Dorsolateral prefrontal cortex (tissue), 122 donors: ENCODE measurements at places on chromosomes 13 and 19.

GRCh38 chr19:2719920-2720776, 1.0 kb downstream of the DIRAS1 start:
- DNase-seq = peak; percentile 61

GRCh38 chr13:33612641-33613638, 205.0 kb upstream of the RFC3 start:
- DNase-seq = no peak

- DNase-seq = no peak
Measured at GRCh38 chr13:30142486-30143211, 164.7 kb downstream of the KATNAL1 start.

DNA sequence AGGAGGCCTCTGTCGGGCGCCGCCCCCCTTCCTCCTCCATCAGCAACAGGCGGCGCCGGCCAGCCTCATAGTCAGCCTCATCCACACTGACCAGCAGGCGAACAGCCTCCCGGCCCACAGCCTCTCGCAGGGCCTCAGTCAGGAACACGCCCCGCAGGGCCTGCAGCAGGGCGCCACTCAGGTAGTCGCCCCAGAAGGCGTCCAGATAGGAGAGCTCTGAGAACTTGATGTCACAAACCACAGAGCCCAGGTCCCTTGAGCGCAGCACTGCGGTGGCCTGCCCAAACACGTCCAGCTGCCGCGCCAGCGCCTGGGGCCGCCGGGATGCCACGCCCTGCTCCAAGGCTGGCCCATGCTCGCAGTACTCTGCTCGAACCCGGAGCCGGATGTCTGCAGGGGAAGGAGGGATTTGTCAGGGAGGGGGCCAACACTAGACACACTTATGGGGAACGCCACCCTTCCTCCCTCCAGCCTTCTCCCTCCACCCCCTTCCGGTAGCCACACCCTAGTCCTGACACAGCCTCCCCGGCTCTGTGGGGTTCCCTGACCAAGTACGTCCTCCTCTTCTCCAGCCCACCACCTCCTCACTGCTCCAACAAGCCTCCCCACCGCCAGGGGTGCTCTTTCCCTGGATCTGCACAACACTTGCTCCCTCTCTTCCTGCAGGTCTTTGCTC, 17.9 kb downstream of the DEDD2 start:
- no peak for DNase-seq

DNA sequence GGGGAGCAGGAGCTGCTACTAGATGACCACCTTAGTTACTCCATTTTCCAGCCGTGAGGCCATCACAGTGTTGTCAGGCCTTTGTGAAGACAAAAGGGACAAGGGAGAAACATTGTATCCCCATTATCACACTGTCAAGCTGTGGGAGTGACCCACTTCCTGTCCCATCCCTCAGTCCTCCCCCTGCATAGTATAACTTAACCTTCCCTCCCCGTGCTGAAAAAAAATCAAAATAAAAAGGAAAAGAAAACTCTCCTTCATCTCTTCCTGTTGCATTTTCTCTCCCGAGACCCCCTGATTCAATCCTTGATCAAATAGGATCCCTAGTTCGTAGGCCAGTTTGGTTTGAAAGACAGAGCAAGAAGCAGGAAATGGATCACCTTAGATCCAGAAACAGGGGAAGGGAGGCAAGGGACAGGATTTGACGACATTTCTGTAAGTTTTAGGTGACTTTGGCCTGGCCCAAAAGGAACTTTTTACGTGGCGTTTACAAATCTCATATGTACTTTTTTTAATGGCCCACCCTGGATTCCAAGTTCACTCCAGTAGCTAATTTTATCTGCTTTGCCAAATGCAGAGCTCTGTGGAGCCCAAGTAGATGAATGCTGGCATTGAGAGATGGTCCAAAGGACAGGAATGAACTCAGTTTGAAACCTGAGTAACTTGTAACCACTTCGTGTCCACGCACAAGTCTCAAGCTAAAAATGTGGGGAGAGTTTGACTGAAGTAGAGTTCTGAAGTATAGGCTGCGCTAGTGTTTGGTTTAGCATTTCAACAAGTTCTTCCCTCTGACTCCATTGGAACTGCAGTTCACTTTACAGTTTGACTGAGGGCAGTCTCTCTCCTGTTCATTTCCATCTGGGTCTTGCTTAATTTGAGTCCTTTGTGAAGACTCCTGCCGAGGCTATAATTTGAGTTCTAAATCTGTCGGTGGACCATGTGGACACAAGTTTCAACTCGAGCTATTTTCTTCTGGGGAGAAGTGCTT, 16.6 kb upstream of the GATAD2A start:
- DNase-seq = no peak

- DNase-seq = no peak
Measured at GRCh38 chr19:8449830-8450229, 5.1 kb downstream of the HNRNPM start.

GRCh38 chr13:97448503-97449251, 14.7 kb downstream of the RAP2A start:
- no peak for DNase-seq

DNA sequence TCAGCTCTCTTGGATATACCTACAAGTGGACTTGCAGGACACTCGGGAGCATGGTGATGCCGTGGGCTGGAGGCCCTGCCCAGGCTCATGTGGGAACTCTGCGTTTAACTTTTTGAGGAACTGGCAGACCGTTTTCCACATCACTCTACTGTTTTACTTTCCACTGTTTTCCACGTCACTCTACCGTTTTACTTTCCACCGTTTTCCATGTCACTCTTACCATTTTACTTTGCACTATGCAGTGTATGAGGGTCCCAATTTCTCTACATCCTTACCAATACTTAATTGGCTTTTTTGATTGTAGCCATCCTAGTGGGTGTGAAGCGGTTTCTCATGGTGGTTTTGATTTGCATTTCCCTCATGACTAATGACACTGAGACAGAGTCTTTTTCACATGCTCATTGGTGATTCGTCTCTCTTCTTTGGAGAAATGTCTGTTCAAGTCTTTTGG, 40.5 kb downstream of the GATAD2A start:
- no peak for DNase-seq

DNA sequence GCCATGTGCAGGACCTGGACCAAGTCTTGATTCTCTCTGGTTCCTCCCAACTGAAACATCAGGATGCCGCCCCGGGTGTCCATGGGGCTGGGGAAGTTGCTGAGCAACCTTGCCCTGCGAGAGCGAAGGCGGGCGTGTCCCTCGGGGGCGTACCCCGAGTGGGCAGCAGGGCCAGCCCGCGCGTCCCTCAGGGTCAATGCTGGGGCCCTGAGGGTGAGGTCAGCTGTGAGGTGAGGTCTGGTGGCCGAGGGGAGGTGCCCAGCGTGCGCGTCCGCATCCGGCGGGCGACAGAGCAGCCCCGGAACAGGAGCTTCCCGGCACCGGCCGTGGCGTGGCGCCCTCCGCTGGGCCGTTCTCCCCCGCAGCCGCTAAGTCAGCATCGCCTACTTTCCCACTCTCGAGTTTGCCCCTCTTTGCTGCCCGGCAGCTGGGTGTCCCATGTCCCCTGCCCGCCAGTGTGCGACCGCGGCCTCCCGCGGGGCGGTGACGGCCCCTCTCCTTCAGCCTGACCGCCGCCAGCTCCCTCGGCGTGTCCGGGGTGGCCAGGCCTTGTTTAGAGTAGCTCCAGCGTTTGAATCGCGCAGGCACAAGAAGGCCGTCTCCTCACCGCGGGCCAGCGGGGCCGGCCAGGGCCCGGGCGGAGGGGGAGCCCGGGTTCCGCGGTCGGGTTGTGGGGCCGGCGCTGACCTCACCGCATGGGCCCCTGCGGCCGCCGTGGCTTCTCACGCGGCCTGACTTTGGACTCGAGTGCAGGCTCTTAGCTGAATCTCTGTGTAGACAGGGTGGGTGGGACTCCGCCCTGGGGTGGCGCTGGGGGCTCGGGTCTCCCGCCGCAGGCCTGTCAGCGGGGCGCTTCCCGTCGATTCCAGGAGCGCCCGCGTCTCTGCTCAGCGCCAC, 33.0 kb downstream of the GJA3 start:
- peak; percentile 64 for DNase-seq

- DNase-seq = no peak
Measured at GRCh38 chr13:24223341-24224231, 63.1 kb downstream of the SPATA13 start.

GRCh38 chr19:21915411-21915810, 79.4 kb upstream of the ZNF43 start:
- DNase-seq = no peak

GRCh38 chr13:64256751-64257150, 2841.1 kb upstream of the PCDH20 start:
- no peak for DNase-seq

DNA sequence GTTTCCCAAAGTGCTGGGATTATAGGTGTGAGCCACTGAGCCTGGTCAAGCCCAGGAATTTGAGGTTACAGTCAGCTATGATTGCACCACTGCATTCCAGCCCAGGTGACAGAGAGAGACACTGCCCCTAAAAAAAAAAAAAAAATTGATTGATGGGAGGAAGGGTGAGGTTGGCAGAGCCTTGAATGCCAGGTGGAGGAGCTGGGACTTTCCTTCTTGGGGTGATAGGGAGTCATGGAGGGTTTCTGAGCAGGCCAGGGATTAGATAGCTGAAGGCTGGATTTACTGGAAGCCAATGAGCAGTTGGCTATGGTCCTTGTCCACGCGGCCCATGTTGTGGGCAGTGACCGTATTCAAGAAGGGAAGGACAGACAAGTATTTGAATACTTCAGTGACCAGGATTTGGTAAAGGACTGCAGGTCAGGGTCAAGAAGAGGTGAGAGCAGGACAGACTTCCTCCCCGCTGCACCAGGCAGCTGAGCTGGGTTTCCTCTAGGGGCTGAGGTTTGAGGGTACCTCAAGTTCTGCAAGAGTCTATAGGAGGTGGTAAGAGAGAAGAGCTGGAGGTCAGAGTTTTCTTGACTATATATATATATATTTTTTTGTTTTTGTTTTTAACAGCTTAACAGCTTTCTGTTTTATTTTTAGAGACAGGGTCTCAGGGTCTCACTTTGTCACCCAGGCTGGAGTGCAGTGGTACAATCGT, 6.9 kb upstream of the ICAM4 start:
- no peak for DNase-seq

- DNase-seq = no peak
Measured at GRCh38 chr13:29746148-29746677, 104.2 kb downstream of the UBL3 start.

DNA sequence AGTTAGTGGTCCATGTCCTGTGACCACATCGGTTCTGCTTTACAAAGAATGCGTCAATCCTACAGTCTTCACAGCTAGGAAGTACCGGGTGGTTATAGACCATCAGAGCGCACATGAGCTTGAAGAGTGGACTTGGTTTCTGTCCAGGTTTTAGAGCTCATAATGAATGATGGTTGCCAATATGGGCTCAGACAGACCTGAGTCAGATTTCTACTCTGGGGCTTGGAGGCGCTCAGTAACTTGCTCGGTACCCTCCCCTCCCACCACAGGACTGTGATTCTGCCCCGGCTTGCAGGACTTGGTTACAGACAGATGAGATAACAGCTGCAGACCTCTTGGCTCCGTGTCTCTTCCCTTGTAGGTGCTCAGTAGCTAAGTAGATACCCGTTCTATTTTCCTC, 284.7 kb downstream of the TSHZ3 start:
- DNase-seq = no peak

GRCh38 chr19:53545271-53546065, 7.5 kb downstream of the ZNF331 start:
- no peak for DNase-seq

- no peak for DNase-seq
Measured at GRCh38 chr19:16170134-16170533, 3.2 kb downstream of the CIB3 start.

DNA sequence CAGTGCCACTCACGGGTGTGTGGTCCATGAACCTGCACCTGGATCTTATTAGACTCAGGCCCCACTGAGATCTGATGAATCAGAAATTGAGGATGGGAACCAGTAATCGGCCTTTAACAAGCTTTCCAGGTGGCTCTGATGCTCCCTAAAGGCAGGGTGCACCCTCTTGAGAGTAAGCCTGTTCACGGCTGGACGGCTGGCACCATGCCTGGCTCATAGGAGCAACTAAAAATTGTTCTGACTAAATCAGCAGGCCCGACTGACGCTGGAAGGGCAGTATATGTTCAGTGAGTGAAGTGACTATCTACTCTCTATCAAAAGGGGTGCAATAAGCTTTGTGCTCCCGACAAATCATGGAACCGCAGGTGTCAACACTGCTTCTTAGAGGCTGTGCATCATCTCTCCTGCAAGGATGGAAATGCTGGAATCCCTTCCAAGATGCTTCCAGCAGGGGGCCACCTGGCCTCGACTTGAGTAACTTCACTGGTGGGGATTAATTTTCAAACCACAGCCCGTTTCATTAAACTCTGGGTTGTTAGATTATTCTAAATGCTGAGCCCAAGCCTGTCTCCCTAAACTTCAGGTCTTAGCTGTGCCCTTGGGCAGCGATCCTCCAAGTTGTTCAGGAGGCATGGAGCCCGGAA, 28.4 kb downstream of the TMTC4 start:
- peak; percentile 76 for DNase-seq

DNA sequence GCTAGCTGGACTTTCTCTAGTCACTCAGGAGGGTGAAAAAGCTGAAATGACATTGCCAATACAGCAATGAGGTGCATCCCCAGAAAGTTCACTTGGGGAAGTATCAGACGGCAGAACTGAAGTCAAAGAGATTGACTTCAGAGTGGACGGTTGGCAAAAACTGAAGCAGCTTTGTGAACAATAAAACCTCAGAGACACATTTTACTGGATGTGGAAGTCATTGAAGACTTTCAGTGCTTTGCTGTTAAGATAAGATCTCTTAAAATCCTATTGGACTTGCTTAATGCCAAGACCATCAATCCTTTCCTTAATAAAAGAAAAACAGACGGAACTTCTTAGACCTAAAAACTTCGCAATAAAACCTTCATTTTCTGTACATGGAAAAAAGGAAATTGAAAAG, 103.7 kb downstream of the ABCC4 start:
- DNase-seq = no peak

DNA sequence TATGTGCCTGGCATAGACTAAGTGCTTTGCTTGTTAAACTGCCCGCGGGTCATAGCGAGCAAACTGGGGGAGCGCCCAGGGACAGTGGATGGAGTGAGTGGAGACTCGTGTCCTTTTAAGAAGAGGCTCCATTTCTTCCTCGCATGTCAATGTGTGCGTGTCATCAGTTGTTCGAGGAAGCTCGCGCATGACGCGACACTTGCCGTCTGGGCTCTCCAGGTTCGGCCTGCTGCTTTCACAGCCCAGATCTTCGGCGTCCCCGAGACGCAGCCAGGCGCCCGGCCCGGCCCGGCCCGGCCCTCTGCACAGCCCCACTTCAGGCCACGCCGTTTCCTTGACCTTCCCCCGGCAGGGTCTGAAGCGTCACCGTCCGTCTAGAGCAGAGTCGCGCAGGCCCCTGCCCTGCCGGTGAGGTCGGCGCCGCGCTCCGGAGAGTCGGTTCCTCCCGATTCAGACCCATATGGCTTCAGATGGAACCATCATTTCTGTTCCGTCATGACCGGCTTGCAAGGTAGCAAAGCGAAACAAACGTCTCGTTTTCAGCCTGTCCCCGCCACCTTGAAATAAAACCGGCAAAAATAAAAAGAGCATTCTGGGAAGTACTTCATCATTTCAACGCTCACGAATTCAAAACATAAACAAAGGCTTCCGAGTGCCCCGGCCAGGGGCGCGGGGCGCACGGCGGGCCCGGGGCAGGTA, 599 bp upstream of the ARHGEF7 start:
- peak; percentile 65 for DNase-seq

GRCh38 chr13:32549788-32550187, 11.2 kb upstream of the N4BP2L2 start:
- DNase-seq = no peak
